ENCODE measurements at places on chromosomes 7 and 10.

DNA sequence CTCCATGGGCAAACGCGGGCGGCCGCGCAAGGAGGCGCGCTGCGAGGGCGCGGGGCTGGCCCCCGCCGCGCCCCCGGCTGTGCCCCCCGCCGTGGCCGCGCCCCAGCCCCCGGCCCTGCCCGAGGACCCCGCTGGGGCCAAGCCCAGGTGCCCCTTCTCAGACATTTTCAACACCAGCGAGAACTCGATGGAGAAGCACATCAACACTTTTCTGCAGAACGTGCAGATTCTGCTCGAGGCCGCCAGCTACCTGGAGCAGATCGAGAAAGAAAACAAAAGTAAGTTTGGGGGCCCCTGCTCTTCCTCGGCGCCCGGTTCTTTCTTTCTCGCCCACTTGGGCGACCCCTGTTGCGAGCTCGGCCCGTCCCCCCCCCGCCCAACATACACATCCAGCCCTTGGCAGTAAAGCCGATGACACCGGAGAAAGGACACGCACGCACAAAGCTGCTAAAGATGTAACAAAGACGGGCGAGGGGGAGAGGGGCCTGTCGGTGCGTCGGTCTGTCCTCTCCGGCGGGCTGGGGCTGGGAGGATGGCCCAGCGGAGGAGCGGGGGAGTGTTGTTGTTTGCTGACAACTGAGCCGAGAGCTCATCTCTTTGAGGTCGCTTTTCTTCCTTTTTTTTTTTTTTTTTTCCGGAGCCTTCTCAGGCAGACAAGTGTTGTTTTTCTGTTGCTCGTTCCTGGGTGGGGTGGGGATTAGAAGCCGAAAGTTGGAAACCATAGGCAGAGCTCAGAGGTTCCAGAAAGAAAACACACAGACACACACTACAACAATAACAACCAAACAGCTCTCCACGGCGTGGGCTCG lies 604 bp downstream of the MXI1 start:
- DNase-seq = peak; percentile 67

GRCh38 chr7:127731431-127732080 lies 79.6 kb downstream of the SND1 start:
- no peak for DNase-seq

- no peak for DNase-seq
These were observed 627.0 kb downstream of the ACTR3B start for GRCh38 chr7:153386556-153386955.

DNA sequence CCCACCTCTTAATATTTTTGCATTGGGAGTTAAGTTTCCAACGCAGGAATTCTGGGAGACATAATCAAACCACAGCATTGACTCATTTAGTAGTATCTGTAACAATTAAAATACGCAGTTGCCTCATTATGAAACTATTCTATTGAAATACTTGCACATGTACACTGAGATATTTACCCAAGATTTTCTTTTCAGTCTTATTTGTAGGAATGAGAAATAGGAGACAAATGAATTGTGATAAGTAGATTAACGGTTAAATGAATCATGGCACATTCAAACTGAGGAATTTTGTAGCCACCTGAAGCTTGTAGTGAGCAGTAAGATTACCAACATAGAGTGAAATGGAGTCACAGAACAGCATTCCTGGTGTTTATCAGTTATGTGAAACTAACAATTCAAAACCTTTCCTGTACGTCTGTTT lies 18.1 kb downstream of the RP9 start:
- no peak for DNase-seq

GRCh38 chr7:134601459-134601858 lies 45.2 kb upstream of the BPGM start:
- DNase-seq = no peak

- no peak for DNase-seq
These were observed 20.2 kb downstream of the TOMM7 start for GRCh38 chr7:22802426-22802825.

DNA sequence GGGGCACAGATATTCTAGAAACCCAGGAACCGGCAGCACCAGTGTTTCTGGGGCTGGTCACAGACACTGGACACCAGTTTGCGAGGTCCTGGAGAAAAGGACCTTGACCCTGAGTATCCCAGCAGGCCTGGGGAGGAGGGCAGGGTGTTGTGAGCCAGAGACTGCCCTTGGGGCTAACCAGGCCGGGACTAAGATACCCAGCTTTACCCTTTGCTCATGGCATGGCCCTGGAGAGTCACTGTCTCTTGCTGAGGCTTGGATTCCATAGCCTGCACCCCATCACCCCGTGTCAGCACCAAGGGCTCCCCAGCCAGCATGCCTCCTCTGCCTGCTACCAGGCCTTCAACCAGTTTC lies 124.4 kb downstream of the COL26A1 start:
- DNase-seq = no peak

- no peak for DNase-seq
These were observed 98.6 kb upstream of the PHF14 start for GRCh38 chr7:10875080-10875479.

GRCh38 chr7:73893342-73894101 lies 32.6 kb downstream of the TMEM270 start:
- DNase-seq = peak; percentile 96

- no peak for DNase-seq
These were observed 4.9 kb upstream of the SRI start for GRCh38 chr7:88224601-88225275.

- DNase-seq = no peak
These were observed 35.5 kb upstream of the RNF32 start for GRCh38 chr7:156604836-156605695.

DNA sequence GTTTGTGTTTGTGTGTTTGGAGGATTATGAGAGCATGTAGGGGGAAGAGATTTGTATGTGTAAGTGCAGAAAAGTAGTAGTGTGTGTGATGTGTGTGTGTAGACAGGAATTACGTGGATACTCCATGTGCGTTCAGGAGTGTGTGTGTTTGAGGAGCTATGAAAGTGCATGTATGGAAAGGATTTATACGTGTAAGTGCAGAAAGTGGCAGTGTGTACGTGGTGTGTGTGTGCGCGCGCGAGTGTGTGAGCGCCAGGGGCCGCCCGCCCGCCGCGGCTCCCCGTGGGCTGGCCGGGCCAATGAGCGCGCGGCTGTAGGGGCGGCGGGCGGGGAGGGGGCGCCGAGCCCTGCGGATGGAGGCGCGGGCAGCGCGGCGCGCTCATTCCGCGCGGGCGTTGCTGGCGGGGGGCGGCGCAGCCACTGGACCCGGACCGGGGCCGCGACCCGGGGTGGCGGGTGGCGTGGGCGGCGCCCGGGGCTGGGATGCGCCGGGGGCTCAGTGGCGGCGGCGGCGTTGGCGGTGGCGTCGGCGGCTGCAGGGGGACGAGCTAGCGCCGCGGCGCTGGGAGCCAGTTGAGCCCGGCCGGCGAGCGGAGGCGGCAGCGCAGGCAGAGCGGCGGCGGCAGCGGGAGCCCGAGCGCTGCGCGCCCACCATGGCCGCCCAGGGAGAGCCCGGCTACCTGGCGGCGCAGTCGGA lies at the start of gene BICC1:
Gene BICC1 (plus strand): TSS at position 382 of the 697 bp plus-strand sequence. CDS start 272 bp downstream, at position 654.
- DNase-seq = peak; percentile 88

DNA sequence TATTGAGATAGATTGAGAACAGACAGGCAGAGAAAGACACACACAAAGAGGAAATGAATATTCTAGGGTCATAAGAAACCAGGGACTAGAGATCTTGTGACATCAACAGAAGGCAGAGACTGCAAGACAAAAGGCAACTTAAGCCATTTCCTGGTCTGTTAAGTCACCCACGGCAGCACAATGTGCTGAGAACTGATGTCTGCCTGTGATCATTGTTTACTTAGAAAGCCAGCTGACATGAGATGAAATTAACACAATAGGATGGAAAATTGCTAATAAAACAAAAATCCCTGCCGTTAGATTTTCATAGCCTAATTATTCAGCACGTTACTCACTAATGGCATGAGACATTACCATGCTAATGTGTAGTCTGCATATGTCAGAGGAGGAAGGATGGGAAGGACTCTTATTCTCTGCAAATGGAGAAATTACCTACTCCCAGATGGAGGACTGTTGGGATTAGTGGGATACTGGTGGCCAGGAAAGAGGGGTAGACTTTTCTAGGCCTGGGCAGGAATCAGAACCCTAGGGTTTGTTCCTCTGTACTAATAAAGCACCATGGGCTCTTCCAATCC lies 191.3 kb upstream of the PODXL start:
- no peak for DNase-seq

GRCh38 chr10:14971867-14972448 lies 12.8 kb downstream of the MEIG1 start:
- peak; percentile 14 for DNase-seq

- no peak for DNase-seq
These were observed 59.8 kb upstream of the INHBA start for GRCh38 chr7:41762641-41763040.
